ENCODE measurements at places on chromosomes 3 and 15.

DNA sequence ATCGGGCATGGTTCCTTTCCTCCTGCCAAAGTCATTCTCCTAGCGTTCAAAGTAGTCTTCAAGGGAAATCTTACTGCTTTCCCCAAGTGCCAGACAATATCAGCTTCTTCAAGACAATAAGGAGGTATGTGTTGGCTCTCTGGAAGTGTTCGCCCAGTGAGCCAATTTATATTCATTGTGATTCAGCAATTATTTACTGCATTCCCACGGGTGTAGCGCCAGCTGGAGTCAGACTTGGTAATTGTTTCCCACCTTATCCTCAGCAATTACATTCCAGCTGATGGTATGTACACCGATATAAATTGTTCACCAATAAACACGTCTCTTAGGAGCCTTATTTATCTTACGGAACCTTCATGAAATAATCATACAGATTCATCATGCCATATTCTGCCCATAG, 103.6 kb upstream of the CTNNB1 start:
- DNase-seq: no peak

GRCh38 chr3:60856257-60857046, 394.8 kb downstream of the FHIT start:
- no peak for DNase-seq

- no peak for DNase-seq
Observed at GRCh38 chr3:67044295-67044694, 46.2 kb downstream of the KBTBD8 start.

DNA sequence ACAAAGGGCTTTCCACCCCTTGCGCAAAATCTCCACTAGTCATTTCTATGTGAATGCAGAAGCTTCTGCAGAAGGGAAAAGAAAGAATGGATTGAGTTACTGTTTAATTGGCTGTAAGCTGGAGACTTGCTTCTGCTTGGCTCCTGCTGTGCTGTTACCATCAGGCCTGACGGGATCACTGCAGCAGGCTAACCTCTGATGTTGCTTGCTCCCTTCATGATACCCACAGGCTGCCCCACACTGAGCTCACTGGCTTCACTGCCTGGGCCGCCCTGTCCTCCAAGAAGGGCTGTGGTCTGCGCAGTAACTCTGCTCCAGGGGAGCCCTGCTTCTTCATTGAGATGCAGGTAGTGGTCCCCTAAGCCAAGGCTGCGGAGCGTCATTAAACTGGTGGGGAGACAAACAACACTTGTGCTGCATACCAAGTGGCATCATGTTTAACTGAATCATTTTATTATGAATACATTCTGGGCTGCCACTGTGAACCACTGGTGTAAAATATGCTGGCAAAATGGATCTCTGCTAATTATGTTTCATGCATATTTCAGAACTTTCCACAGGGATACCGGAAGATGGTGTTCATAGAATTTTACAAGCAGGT, 78.6 kb downstream of the WDR49 start:
- DNase-seq: no peak

- no peak for DNase-seq
Observed at GRCh38 chr15:91670108-91670507, 183.4 kb upstream of the SLCO3A1 start.

DNA sequence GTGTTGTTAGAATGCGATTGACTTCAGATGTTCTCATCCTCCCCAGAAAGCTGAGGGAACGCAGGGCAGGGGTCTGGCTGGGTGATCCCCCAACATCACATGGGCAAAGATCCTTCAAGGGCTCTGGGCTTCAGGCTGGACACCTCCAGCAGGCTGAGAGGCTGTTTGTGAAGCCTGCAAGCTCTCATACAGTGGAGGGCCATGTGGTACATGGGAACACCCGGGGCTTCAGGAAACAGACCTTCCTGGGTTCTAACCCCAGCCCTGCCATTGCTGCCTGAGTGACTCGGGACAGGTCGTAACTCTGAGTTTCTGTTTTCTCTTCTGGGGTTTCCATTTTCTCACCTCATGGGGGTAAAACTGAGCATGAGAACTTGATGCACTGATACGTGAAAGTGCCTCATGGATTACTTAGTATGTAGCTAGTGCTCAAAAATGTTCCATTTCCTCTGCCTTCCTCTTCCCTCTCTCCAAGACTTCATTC, 81.2 kb downstream of the TLE3 start:
- no peak for DNase-seq

GRCh38 chr3:40996382-40996781, 202.9 kb upstream of the CTNNB1 start:
- no peak for DNase-seq

DNA sequence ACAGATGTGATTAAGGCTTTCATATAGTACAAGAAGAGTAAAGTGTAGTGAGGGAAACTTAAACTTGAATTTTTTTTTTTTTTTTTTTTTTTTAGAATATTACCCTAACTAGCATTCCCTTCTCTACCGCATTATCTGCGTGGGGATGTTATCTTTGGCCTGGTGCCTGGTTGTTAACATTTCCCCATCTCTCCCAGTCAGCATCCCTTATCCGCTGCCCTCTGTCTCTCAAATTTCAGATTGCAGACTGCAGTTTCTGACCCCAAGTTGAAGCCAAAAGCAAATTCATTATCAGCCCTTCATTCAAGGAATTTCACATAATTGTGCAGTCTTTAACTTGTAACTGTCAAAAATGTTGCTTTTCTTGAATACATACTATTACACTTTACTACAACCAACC, 353.0 kb downstream of the PLOD2 start:
- DNase-seq: no peak

DNA sequence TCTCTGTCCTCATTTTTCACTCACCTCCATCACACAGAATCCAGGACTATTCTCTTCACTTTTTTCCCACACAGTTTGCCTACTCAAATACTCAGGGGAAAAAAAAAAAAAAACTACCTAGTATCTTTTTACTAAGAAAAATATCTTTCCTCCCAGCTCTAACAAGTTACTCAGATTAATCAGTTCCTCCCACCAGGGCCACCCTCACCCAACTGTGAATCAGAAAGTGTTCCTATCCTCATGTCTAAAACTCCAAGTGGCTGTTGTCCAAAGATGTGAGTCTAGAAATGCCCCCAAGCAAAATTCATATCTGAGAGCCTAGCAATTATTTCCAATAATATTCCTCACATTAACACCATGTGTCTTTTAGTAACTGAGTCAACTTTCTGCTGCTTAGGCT, 268.0 kb downstream of the ERC2 start:
- no peak for DNase-seq

- DNase-seq: no peak
Observed at GRCh38 chr3:162211470-162211869, 714.9 kb downstream of the OTOL1 start.

- DNase-seq: no peak
Observed at GRCh38 chr3:14212032-14212431, 33.4 kb downstream of the LSM3 start.
